ENCODE measurements at places on chromosomes 2 and 18. TPM values are rescaled to one million over a fixed set of nuclear protein-coding genes. Genes with fewer than 3 reads are reported as not detected.

The ANKRD30BL gene
- total RNA-seq = not detected

The UGT1A10 gene
- total RNA-seq = 0.26 TPM

The FAM124B gene
- not detected for total RNA-seq

The NFU1 gene
- total RNA-seq = 45.6 TPM

The ASB18 gene
- not detected for total RNA-seq

The ERICH2 gene
- total RNA-seq = not detected

The ABCB11 gene
- not detected for total RNA-seq

The SLC8A1 gene
- total RNA-seq = 0.51 TPM

The SLC38A11 gene
- not detected for total RNA-seq

The MYCN gene
- total RNA-seq = not detected
